Activated CD4-positive, alpha-beta T cell treated with anti-CD3 and anti-CD28 coated beads, Interleukin-2, amount 50 U/mL, for 4 hours (primary cell): ENCODE measurements at places on chromosomes 2 and 18.

- DNase-seq, result no peak
These were observed 117.8 kb downstream of the ACKR3 start for GRCh38 chr2:236687296-236687965.

DNA sequence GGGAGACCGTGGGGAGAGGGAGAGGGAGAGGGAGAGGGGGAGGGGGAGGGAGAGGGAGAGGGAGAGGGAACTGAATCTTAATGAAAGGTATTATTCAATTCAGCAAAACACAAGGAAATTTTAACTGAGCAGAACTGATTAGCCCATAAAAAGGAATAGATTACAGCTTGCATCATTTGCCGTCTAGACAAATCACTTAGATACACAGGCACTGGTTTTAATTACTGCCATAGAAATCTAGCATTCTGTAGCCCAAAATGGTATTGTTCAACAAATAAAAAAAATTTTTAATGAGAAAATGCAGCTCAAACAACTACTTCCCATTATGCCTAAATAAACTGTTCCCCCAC, 7.9 kb upstream of the KCNF1 start:
- DNase-seq, result no peak

DNA sequence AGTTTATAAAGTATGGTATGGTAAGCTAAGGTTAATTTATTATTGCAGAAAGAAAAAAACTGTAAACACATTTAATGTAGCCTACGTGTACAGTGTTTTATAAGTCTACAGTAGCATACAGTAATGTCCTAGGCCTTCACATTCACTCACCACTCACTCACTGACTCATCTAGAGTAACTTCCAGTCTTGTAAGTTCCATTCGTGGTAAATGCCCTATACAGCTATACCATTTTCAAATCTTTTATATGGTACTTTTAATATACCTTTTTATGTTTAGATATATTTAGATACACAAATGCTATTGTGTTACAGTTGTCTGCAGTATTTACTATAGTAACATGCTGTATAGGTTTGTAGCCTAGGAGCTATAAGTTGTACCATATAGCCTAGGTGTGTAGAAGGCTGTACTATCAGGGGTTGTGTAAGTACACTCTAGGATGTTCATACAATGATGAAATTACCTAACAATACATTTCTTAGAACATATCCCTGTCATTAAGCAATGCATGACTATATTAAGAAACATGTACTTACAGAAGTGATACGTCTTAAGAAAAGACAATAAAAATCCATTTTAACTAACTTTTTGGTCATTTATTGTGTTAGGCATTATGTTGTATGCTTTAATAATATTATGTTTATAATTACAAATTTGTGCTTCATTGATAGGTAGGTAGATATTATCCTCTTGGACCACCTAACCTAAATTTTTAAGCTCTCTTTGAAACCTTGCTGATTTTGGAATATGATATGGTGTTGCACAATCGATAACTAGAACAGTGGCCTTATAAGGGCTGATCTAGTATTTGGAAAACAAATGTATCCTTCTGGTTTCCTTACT, 51.9 kb downstream of the VRK2 start:
- DNase-seq, result no peak

- DNase-seq, result no peak
These were observed 262.8 kb downstream of the DYSF start for GRCh38 chr2:71715951-71716696.

GRCh38 chr2:228059735-228060134, 121.8 kb downstream of the SPHKAP start:
- DNase-seq, result no peak

DNA sequence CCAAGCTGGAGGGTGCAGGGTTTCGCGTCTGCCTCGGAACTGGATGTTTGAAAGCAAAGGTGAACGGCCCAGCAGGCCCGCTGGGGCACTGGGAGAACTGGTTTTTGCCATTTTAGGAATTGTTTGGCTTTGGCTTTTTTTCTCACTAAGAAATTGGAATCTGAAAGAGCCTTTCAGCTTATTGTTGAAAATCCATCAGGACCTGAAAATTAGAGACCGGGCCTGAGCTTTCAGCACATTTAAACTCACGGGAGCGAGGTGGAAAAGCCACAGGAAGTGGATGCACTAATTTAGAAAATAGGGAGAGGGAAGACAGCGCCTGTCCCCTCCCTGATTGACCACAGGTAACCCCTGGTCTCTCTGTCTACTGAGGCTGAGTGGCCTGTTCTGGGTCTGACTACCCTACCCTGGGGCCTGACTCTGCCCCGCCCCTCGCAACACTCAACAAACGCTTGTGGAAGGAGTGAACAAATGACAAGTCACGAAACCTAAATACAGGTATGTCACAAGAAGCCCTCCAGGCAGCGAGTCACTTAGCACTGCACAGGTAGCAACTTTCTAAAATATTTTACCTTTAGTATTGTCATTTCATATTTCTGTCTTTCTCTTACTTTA, 100.3 kb upstream of the MBOAT2 start:
- DNase-seq, result no peak

DNA sequence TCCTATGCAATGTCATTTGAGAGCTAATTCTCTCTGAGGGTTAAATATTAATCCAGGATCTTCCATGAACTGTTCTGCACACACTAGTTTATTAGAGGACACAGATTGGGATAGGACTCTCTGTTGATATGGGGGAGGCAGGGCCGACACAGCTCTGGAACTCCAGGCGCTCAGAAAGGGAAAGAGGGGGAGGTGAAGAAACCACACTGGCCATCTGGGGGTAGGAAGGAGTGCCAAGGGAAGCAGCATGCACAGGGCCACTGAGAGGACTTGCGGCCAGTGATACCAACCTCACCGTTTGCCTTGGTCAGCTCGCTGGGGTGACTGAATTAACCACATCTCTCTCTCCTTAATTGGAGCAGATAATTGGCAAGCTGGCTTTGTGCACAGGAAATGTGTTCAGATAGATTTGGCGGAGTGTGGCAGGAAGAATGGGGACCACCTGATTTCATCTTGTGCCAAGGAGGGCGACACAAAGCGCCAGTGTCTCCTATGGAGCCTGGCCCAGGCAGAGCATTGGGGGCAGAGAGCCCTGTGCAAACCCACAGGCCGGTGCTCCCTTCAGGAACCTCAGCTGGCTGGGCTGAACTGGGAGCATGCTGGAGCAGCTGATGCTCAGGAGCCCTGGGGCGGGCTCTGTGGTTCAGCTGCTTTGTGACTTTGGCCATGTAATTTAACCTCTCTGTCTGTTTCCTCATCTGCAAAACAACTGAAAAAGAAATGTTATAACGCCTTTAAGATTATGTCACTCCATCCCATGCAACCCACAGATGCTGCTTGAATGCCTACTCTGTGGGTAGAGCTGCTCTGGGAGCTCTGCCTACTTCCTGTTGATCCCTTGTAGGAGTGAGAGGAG, 114.7 kb upstream of the STON1 start:
- no peak for DNase-seq

DNA sequence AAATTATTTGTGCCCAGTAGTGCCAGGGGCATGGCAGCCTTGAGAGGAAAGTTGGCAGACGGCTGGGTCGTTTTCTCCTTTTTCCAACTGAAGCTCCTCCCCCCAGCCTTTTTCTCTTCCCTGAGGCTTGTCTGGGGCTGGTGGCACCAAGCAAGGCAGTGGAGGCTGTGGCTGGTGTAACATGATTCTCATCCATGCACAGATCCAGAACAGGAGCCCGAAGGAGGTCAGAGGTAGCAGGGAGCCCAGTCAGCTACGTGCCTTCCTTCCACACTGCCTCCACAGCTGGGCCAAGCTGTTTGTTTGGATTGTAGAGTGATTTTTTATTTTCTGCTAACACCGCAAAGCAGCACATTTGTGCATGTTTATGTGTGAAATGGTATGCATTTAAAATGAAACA, 170.3 kb upstream of the MGAT5 start:
- no peak for DNase-seq

GRCh38 chr18:45009756-45010155, 329.1 kb downstream of the SETBP1 start:
- no peak for DNase-seq

GRCh38 chr2:234249873-234250272, 199.4 kb downstream of the SPP2 start:
- DNase-seq, result no peak

- DNase-seq, result no peak
These were observed 97.4 kb downstream of the PLB1 start for GRCh38 chr2:28593160-28593755.

GRCh38 chr2:216033403-216033802, 20.1 kb upstream of the MREG start:
- DNase-seq, result no peak

DNA sequence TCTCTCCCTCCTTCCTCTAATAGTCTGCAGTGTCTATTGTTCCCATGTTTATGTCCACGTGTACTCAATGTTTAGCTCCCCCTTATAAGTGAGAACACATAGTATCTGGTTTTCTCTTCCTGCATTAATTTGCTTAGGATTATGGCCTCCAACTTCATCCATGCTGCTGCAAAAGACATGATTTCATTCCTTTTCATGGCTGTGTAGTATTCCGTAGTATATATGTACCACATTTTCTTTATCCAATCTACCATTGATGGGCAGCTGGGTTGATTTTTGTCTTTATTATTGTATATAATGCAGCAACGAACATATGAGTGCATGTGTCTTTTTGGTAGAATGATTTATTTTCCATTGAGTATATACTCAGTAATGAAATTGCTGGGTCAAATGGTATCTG, 13.8 kb downstream of the GKN2 start:
- no peak for DNase-seq

DNA sequence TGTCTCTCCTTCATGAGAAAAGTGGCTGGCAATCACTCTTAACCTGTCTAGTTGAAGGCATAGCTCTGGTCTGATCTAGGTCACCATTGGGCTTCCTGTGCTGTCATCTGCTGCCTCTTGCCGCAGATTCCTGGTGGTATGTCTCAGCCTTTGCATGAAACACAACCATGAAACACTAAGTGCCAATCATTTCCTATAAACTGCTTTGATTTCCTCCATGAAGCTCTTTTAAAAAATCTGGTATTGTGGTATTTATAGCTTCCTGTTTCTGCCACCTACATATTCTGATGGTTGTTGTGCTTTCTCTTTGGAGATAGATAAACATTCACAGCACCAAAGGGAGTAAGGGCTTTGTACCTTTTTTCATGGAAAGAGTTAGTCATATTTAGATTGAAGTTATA, 120.0 kb upstream of the EPC2 start:
- peak; percentile 58 for DNase-seq

GRCh38 chr2:74619651-74620297, 28.4 kb downstream of the M1AP start:
- no peak for DNase-seq

GRCh38 chr2:117074756-117075155, 739.7 kb upstream of the DDX18 start:
- no peak for DNase-seq

DNA sequence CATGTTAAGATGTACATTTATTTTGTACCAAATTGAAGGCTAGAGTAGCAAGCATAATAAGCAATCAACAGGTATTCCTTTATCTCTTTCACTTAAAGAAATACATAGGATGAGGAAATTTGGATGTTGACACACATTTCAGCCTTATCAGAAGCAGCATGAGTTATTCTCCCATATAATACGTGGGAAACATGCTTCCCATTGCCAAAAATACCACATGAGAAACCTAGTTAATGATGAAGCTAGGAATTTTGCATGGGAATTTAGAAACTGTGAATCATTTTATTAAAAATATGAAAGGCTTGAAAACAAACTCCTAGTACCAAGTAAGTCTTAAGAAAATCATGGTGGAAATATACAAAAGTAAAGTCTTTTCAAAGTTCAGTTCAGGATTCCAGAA, 751.8 kb downstream of the TSN start:
- no peak for DNase-seq

GRCh38 chr2:73979021-73979420, 5.7 kb upstream of the TET3 start:
- peak; percentile 64 for DNase-seq

GRCh38 chr2:144990661-144991060, 470.7 kb upstream of the ZEB2 start:
- DNase-seq, result no peak

DNA sequence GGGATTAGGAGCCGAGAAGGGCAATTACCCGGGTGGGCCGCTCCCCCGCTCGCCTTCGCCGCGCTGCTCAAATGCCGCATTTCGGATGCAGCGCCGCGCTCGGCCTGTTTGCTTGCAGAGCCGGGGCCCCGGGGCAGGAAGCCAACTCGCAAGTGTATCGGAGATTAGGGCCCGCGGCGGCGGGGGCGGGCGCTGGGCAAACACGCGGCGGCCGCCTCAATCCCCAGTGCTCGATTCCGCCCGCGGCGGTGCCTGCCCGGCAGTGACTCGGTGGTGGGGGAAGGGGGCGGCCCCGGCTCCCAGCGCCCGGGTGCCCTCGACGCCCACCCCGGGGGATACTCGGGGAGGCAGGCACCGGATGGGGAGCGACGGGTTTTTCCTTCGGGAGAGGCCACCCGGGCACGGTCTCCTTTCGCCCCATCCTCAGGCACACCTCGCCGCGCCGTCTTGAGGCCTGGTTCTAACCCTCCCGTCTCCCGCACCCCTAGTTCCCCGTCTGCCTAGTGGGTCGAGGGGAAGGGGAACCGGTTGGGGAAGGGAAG, 26.6 kb upstream of the NOTO start:
- peak; percentile 53 for DNase-seq

DNA sequence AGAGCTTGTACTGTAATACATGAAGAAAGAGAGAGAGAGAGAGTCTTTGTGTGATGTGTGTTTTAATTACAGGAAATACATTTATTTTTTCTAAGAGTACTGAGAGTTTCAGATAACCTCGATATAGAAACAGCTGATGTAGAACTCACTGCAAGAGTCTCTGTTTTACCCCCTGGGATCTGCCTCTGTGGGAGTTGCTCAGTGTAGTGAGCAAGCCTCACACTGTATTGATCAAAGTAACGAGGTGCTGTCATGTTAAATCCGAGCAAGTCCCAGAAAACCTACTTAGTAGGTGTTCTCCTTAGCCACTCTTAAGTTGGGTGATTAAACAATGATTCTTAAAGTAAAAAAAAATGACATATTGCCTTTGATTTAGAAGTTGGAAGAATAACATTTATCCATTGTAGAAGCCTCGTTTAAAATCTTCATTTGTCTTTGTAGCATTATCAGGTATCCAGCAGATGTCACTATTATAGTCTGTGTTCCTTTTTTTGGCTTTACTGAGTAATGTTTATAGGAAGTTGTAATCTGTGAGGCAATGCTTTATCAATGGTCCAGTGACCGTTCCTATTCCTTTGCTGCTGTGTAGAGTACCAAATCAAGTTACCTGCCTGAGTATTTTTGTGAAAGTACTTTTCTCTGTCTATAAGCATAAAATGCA, 219.0 kb downstream of the MYO3B start:
- no peak for DNase-seq

DNA sequence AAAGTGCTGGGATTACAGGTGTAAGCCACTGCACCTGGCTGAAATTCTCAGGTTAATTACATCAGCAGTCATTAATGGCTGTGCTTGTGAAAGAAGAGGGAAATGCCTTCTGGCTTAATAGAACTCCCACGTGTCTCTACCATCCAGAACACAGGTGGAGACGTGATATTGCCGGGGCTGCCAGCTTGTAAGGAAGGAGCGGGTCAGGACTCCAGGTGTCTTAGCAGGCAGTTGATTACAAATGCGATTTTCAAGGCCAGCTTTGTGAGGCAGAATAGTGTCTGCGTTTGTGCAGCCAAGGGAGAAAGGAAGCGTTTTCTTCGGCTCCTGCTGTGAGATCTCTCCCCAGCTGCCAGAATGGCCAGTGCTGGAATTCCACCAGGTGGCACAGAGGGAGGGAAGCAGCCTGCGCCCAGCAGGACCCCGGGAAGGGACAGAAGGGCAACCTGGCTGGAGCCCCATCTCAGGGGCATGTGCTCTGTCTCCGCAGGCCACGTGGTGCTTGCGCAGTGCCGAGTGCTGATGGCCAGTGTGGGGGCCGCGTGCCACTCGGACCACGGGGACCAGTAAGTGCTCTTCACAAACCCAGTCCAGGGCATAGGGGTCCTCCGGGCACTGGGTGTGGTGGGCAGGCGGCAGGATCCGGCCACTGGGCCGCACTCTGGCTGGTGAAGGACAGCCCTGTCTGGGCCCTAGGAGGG, 3.7 kb upstream of the ESPNL start:
- no peak for DNase-seq
